Mesothelial cell of epicardium (in vitro differentiated cells): ENCODE measurements at places on chromosomes 5 and 9. TPM values are rescaled to one million over a fixed set of nuclear protein-coding genes. Genes with fewer than 3 reads are reported as not detected.

- H3K27me3 ChIP-seq, result no peaks in the 10 kb centered on the region
- H3K4me3 ChIP-seq, result no peak overlapping the region
- H3K27ac ChIP-seq, result no peak overlapping the region
- no peak for DNase-seq
- H3K4me1 ChIP-seq, result peaks cover 10% of the 10 kb centered on the region
These were observed 21.7 kb upstream of the ADAM19 start for GRCh38 chr5:157597277-157597676.

GRCh38 chr5:58322453-58322852 lies 137.4 kb downstream of the PLK2 start:
- peak overlapping the region; percentile 38 for H3K4me3 ChIP-seq
- peaks cover 75% of the 10 kb centered on the region for H3K4me1 ChIP-seq
- H3K36me3 ChIP-seq, result peaks cover 2% of the 10 kb centered on the region
- no peaks in the 10 kb centered on the region for H3K27me3 ChIP-seq

DNA sequence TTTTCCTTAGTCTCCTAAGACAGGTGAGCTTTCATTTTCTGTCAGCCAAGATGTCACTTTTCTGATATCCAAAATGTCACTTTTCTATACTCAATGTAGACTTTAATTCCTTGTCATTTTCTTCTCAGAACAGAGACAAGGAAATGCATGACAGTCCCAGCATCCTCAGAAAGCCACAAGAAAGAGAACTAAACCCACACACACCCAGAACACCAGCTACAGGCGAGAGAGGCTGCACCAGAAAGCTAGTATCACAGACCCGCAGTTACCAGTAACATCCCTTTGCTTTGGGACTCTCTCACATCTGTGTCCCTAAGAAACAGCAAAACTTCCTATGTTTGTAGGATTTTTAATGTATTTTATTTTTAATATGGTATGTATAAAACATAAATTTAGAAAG lies 17.1 kb downstream of the TRMO start:
- H3K27ac ChIP-seq, result no peak overlapping the region
- no peaks in the 10 kb centered on the region for H3K27me3 ChIP-seq
- no peak overlapping the region for H3K4me3 ChIP-seq
- H3K36me3 ChIP-seq, result peaks cover 22% of the 10 kb centered on the region

ENTPD8 gene
- 1.4 to 1.7 TPM (median 1.6 TPM) in 3 replicates for total RNA-seq

GRCh38 chr5:93019896-93020295 lies 561.1 kb downstream of the NR2F1-AS1 start:
- H3K27me3 ChIP-seq, result no peaks in the 10 kb centered on the region
- no peaks in the 10 kb centered on the region for H3K36me3 ChIP-seq
- DNase-seq, result no peak
- H3K27ac ChIP-seq, result no peak overlapping the region

DNA sequence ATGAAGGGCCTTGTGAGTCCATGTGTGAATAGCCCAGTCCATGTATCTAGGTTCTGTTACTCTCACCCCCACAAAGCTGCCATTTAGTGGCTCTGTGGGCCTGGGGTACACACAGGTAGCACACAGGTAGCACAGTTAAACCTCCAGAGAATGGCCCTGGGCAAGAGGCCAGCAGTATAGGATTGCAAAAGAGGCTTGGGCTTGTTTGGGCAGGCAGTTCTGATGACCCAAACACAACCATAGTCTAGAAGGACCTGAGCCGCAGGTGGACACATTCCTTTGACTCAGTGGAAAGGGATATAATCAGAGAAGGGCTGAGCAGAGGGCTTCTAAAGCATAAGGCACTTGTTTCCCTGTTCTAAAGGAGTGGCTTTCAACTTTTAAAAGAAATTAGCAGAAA lies 326.8 kb upstream of the SGCD start:
- peaks cover 9% of the 10 kb centered on the region for H3K27me3 ChIP-seq
- no peaks in the 10 kb centered on the region for H3K36me3 ChIP-seq
- no peak for DNase-seq
- H3K4me3 ChIP-seq, result no peak overlapping the region
